LoVo (cell line): ENCODE measurements at places on chromosomes 4 and X.

DNA sequence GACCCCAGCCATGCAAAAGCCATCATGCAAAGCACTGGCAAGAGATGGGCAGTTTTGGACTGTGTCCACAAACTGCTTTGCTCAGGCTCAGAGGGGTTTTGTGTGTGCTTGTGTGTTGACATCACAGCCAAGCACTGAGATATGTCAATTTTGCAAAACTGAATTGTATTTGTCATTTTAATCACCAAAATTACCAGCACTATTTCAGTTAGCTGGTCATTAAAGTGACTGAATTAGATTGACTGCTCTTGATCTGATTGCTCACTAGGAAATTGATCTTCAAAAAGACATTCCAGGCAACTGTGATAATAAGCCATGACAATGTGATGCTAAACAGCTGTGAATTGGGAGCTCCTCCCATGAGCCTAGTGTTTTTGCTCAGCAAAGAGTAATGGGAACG lies 337.3 kb upstream of the GNPDA2 start:
- no peak for DNase-seq

DNA sequence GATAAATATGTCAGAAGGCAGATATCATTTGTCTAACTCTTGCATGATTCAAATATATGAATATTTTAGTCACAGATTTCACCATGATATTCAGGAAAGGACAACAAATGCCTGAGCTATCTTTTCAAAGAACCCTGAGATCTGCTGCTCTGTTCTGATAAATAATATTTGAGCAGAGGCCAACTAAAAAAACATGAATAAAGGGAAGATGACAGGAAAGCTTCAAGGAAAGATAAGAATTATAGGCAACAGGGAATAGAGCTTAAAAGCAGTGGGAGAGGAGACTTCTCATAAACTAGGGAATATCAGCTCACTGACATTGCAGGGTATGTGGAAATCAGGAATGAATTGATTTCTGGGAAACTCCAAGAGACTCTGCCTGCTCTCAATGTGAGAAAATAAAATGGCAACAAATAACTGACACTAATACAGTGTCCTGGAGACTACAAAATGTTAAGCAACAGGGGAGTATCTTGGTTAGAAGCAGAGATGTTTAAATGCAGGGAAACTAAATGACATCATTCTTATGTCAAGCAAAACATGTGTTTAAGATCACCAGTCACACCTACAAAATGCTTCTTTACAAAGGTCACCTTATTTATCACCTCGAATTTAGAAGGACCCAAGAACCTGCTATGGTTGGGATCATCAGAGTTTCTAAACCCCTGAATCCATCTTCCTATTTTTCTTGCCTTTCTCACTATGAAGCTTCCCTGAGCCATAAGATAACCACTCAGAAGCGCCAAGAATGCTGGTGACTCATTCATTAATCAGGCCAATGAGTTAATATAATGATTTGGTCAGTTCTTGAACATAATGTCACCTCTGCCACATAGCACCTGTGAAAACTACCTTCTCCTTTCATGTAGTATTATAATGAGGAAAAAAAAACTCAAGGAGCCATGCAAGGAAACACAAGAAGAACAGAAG lies 78.1 kb downstream of the NDST3 start:
- no peak for DNase-seq

DNA sequence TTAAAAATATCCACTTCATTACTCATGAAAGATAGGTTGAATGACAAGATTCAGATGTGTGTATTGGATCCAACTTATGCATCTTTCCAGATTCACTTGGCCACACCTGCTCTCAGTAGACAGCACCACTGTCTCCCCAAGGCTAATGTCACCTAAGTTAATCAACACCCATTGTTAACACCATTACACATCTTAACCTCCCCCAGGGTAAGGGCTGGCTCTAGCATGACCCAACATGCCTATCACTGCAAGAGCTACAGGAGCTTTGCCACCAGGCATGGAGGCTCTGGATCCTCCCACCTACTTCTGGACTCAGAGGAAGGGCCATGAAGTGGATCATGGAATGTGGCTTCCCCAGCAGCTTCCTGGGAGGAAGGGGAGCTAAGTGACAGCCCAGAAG lies 32.8 kb upstream of the LSM6 start:
- DNase-seq: no peak

GRCh38 chr4:14294611-14295010 lies 667.1 kb upstream of the BOD1L1 start:
- DNase-seq: no peak

- DNase-seq: no peak
These were observed 19.7 kb downstream of the OCRL start for GRCh38 chrX:129559783-129560182.

DNA sequence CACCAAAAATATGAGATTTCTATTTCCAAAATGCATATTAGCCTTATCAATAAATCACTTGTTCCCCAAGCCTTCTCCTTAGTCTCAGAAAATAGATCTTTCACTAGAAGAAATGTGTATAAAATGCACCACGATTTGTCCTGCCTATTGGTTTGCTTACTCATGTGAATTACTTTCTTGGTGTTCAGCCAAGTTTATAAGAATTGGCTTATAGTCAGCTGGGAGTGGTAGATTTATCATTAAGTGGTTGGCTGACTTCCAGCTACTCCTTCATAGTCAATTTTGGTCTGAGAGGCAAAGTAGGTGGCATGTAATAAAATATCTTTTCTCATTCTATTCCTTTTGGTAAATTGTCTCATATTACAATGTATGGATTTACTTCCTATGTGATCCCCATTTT lies 1.3 kb downstream of the SULT1E1 start:
- DNase-seq: peak; percentile 63

GRCh38 chr4:142582340-142582739 lies 263.8 kb downstream of the INPP4B start:
- DNase-seq: no peak

GRCh38 chr4:151862766-151863165 lies 102.0 kb upstream of the GATB start:
- peak; percentile 15 for DNase-seq
